ENCODE measurements at places on chromosomes 13 and 19.

GRCh38 chr19:14575428-14575980 is 3.6 kb upstream of the NDUFB7 start:
- DNase-seq, result no peak

- DNase-seq, result no peak
Observed at GRCh38 chr13:100129605-100130004, 40.7 kb downstream of the PCCA start.

DNA sequence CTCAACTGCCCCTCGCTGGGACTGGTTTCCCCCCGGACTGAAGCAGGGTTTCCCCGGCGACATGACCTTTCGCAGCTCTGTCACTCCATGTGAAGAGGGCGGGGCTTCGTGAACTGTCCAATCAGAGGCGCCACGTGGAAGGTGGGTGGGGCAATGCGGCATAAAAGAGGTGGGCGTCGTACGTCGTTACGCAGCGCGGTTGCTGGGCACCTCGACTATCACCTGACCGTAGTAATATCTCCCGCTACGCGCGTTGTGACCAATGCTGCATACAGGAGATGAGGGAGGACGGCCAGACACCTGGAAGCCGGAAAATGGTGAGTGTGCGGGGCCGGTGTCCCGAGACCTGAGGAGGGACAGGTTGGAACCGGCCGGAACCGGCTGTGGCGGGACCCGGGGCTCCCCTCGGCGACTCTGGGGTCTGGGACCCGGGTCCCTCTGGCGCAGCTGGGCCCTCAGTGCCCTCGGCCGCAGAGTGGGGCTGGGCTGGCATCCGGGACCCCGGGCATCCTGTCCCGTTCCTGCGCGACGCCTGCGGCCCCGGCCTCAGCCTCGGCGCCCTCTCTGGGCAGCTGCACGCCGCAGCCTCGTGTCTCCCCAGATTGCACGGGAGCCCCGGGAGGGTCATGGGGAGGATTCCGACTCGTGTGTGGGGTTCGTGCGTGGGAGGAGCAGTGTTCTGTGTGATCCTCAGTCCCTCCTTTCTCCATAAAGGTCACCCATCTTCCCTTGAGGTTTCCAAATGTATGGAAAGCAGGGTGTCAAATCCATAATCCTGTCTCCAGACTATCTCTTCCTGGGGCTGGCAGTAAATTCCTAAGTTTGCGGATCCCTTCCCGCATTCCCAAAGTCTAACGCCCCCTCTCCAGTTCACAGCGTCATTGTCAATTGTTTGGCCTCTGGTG is 32.2 kb downstream of the ZNF136 start:
- peak; percentile 90 for DNase-seq

DNA sequence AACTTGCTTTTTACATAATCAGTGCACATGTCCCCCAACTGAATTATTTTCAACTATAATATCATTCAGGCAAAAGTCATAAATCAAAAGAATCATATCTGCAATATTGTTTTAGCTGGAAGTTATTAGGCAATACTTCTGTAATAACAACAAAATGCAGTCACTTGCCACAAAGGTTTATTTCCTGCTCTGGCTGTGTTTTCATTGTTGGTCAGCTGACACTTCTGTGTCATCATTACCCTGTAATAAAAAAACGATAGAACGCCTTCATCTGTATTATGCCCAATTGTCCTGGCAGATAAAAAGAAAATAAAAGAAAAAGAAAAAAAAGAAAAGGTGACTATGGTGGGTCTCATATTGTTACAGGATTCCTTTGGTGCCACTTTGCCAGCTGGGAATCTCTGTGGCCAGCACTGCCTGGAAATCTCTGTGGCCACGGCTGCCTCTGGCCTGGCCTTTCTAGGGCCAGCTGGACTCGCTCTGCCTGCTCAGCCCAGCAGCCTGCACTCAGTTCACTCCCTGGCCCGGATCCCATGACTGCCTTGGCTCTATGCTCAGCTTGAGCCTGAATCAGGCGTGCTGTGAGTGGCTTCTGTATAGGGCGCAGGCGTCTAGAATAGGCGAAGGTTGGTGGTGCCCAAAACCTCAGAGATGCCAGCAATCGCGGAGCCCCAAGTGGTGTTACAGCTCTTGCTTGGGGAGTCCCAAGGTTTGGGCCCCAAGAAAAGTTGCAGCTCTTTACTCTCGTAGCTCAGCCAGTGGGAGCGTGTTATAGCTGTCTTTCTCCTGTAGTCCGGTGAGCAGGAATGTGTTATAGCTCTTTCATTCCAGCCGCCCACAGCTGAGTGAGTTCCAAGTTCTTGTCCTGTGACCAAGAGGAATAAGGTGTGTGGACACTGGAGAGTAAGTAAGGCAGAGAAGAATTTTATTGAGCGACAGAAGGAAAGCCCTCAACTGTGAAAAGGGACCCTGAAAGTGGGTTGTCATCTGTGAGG is 1227.1 kb downstream of the SLITRK1 start:
- DNase-seq, result no peak

GRCh38 chr19:35156673-35157014 is 2.1 kb downstream of the FXYD5 start:
- no peak for DNase-seq

- no peak for DNase-seq
Observed at GRCh38 chr19:661427-662196, 1.4 kb downstream of the RNF126 start.

GRCh38 chr19:48308631-48309586 is 16.4 kb upstream of the EMP3 start:
- peak; percentile 60 for DNase-seq

- peak; percentile 80 for DNase-seq
Observed at GRCh38 chr19:46487802-46488445, 7.7 kb downstream of the PNMA8B start.

GRCh38 chr13:39263531-39263930 is 225.3 kb downstream of the NHLRC3 start:
- DNase-seq, result no peak

DNA sequence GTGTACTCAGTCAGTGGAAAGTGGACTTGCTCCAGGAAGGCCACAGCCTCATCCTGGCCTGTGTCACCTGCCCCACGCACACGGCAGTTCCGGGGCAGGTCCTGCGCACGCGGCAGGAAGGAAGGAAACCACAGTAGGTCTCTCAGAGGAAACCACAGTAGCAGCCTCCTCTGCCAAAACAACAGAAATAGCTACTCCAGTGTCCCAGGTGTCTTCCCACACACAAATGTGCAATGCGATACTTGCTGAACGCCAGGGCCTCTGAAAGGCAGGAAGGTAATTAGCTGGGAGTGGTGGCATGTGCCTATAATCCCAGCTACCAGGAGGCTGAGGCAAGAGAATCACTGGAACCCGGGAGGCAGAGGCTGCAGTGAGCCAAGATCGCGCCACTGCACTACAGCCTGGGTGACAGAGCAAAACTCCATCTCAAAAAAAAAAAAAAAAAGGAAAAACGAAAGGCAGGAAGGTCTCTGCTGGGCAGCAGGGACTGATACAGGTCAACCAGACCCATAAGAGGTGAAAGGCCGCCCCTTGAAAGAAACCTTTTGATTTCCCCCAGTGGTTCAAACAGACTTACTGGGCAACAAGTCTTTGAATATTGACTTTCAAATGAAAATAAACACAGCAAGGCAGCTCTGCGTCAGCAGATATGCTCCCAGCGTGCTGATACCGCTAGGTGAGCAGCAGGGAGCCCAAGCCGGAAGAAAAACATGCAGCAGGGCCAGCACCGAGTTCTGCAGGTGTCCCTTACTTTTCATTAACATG is 49.5 kb downstream of the CRYL1 start:
- no peak for DNase-seq

DNA sequence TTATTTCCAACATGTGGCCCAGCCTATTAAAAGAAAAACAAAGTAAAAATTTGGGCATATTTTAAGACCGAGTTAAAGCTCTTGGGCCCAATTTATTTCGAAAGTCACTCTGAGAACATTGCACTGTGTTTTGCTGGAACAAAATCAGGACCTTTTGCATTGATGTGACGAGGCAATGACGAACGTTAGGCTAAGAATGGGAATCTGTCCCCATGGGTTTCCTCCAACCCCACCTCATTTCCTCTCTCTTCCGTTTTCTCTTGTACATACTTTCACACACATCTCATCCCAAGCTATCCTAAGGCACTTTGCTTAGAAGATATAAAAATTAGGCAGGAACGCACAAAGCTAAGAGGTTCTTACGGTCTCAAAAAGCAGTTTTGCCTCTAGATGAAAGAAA is 22.1 kb downstream of the EDNRB start:
- DNase-seq, result no peak

GRCh38 chr13:42333613-42334328 is 61.8 kb downstream of the AKAP11 start:
- DNase-seq, result no peak

DNA sequence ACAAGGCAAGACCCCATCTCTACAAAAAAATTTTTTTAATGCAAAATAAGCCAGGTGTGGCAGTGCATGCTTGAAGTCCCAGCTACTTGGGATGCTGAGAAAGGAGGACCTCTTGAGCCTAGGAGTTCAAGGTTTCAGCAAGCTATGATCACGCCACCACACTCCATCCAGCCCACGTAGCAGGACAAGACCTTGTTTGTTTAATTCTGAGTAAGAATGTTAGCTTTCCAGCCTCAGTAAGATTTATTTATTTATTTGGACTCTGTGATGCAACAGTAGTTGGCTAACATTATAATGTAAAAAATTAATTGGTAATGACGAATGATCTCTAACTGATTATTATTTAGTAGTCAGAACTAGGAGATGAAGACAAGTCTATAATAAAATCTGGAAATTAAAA is 23.3 kb downstream of the N4BP2L2 start:
- no peak for DNase-seq

DNA sequence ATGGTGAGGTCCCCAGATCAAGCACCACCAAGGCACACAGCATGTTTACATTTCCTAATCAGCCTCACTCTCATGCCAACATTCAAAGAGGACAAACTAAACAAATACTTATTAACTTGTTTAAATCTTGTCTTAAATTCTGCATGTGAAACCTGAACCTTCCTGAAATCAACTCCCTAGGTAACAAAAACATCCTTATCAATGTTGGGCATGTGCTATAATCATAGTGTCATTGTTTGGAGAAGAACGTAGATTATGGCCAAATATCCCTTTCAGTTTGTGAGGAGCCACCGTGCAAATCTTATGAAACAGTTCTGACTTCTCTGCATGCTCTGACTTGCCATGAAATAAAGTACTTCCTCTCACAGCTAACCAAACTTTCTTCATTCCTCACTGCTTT is 123.8 kb downstream of the NDFIP2 start:
- DNase-seq, result no peak

DNA sequence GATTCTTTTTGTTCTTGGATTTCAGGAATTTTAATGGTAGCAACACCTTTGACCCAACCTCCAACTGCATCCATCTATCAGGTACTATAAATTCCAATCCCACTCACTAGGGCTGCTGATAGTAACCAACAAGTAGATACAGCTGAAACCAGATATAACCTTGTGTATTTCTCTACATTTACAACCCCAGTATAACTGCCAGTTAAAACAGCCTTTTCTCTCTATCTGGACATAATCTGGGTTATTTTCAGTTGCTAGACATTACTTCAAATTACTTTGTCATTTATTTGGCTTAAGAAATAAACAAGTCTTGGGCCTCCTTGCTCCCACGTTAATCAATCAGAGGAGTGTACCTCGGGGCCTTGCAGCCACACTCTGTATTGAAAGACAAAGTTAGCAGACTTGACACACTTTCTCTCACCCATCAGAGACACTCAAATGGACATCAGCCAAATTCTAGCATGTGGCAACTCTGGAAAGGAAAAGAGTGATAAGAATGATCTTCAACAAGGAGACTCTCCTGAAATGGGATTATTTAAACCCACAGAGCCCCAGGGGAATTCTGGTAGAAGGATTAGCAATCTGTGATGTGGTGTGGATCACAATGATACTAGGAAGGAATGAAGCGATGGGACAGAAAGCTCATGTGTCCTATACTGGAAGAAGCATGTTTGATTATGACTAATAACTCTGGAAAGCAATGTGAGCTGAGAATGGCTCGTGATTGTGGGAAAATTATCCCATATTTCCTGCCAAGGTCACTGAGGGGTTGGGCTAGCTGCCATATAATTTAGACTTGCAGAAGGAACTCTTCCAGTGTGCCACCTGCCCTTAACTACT is 157.5 kb downstream of the FLT1 start:
- DNase-seq, result no peak

DNA sequence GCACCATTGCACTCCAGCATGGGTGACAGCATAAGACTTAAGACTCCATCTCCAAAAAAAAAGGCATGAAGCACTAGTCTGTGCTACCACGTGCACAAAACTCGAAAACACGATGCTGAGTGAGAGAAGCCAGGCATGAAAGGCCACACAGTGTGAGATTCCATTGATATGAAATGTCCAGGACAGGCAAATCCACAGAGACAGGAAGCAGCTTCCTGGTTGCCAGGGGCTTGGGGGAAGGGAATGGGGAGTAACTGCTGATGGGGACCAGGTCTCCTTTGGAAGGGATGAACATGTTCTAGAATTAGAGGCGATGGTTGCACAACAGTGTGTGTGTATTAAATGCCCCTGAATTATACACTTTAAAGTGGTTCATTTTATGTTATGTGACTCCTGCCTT is 15.9 kb upstream of the JUND start:
- DNase-seq, result no peak

DNA sequence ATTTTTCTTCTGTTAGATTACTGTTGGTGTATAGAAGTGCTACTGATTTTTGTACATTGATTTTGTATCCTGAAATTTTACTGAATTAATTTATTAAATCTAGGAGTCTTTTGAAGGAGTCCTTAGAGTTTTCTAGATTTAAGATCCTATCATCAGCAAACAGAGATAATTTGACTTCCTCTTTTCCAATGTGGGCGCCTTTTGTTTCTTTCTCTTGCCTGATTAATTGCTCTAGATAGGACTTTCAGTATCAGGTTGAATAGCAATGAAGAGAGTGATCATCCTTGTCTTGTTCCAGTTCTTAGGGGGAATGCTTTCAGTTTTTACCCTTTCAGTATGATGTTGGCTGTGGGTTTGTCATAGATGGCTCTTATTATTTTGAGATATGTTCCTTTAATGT is 5.6 kb upstream of the CD33 start:
- no peak for DNase-seq

DNA sequence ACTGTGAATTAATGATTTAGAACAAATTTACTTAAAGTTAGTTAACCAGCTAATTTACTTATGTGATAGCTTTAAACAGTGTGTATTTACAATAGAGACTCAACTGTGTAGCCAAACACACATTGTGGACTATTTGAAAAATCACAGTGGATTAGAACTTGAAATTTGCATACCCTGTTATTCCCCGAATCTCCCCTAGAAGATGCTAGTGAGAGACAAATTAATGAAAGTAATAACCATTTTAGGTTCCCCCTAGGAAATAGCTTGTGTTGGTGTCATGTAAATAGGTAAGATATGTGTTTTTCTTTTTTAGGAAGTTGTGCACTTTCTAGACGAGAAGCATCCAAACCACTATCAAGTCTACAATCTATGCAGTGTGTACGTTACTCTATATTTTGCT is 98.5 kb downstream of the C1QTNF9 start:
- no peak for DNase-seq
